ENCODE measurements at places on chromosomes 16 and 17.
A peak's percentile ranks its signal among the peaks of the same experiment; 100 is the strongest.

DNA sequence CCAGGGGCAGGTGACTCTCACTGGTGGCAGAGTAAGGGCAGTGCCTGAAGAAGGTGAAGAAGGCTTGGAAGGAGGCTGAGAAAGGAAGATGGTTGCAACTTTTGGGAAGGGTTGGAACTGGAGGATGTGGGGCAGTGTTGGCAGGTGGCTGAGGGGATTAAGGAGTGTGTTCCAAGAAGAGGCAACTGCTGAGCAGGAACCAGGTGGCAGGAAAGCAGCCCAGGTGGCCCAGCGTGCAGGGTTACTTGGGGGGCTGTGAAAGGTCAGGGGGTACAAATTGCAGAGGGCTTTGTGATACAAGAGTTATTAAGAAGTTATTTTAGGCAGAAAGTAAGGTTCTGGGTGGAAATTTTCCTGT, 28.6 kb downstream of the WSCD1 start:
- no peak for DNase-seq

DNA sequence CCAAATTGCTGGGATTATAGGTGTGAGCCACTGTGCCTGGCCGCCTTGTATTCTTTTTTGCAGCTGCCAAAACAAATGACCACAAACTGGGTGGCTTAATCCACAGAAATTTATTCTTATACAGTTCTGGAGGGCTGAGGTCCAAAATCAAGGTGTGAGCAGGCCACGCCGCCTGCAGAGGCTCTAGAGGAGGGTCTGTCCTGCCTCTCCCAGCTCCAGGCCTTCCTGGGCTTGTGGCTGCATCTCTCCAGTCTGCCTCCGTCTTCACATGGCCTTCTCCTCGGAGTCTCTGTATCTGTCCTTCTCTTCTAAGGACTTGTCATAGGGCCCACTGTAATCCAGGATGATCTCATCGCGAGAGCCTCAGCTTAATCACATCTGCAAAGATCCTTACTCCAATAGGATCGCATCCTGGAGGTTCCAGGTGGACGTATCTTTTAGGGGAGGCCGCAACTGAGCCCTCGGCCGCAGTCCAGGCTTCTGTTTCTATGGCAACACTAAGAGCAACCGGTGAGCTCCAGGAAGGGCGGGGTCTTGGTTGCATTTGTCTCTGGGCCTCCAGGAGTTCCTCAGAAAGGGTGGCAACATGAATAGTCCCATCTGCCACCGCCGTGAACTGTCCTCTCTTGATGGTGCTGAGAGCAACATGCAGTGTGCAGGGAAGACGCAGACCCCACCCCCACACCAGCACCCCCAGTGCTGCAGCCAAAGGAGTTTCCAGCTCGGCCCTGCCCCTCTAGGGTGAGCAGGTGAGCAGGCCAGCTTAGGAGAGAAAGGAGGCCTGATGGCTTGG, 29.5 kb upstream of the CREBBP start:
- DNase-seq: no peak

DNA sequence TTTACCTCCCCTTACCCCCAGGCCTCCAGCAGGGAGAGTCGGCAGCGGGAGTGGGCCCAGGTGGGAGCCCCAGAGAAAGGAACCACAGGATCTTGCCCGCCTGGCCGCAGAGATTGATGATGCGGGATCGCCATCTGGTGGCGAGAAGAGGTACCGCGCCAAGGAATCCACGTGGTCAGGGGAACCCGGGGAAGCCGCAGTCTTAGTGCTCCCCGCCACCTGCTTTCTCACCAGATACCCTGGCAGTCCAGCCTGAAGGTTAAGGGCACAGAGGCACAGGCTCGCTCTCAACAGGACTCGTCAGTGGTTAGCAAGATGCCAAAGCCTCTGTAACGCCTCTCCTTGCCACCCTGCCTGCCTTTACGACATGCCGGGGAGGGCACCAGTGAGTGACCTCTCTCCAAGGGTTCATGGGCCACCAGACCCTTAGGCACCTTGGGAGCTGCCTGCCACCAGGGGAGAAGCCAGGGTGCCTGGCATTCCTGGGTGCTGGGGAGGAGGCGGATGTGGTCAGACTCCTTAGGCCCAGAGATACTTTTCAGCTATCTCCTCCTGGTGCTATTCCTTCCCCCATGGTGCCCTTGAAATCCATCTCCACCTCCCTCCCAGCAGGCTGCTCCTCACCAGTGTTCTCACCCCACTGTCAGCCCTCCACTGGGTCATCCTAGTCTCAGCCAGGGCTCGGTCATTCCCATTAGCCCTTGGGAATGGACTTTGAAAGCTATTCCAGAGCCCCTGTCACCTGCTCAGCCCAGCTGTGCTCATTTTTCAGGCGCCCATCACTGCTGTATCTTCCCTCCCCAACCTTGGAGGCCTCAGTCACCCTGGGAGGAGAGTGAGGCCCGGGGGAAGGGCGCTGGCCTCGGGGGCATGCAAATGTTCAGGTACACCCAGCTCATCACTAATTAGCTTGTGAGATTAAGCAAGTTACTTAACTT, 5.5 kb upstream of the RHBDF2 start:
- peak; percentile 83 for DNase-seq

GRCh38 chr17:81884520-81884919, 6.9 kb downstream of the ALYREF start:
- DNase-seq: no peak

DNA sequence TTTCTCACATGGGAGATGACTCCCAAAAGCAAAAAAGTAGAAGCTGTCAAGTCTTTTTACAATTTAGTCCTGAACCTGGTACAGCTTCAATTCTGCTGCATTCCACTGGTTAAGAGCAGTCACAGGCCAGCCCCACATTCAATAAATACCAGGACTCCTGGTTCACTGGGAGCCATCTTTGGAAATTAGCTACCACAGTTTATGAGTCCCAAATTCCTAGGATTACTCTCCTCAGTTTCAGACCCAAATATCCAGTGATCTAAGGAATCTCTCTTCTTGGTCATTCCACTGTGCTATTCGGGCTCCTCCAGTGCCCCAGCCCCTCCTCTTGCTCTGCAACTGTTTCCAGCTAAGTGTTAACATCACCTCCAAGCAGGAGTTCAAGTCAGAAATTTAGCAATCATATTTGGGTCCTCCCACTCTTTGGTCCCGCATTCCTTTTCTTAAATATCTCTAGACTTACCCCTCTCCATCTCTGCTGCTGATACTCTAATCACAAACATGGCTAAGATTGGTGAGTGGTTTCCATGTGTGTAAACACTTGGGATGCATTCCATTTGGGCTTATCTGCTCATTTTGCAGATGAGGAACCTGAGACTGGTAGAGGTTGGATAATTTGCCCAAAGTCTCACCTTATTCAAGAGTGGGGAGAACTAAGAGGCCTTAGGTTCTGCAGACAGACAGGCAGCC, 9.6 kb upstream of the WIPF2 start:
- DNase-seq: peak; percentile 31

GRCh38 chr16:81216706-81217105, 21.8 kb upstream of the BCO1 start:
- no peak for DNase-seq

- no peak for DNase-seq
Observed at GRCh38 chr17:40452921-40453378, 9.7 kb downstream of the IGFBP4 start.

- DNase-seq: no peak
Observed at GRCh38 chr16:5006348-5007193, 27.2 kb downstream of the NAGPA start.

DNA sequence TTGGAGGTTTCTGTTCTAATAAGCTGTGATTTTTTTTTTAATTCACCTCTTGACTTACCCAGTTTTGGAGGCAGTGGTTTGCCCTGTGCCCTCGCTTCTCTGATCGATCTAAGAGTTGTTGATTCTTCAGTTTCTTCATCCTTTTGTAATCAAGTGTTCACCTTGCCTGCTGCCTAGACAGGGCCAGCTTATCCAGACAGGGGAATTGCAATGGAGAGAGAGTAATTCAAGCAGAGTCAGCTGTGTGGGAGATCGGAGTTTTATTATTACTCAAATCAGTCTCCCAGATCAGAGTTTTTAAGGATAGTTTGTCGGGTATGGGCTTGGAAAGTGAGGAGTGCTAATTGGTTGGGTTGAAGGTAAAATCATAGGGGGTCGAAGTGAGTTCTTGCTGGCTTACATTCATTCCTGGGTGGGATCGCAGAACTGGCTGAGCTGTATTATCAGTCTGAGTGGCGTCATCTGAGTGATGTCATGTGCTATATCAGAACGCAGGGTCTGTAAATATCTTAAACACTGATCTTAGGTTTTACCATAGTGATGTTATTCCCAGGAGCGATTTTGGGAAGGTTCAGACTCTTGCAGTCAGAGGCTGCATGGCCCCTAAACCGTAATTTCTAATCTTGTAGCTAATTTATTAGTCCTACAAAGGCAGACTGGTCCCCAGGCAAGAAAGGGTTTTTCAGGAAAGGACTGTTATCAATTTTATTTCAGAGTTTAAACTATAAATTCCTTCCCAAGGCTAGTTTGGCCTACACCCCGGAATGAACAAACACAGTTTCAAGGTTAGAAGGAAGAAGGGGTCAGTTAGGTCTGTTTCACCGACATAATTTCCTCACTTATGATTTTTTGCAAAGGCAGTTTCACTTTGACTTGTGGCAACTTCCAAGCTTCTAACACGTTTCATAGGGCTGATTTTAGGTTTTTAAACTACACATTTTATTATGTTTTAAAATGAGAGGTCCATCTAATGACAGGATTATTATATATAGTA, 21.5 kb upstream of the KCNJ16 start:
- peak; percentile 24 for DNase-seq

- DNase-seq: no peak
Observed at GRCh38 chr16:84832488-84833143, 12.8 kb downstream of the CRISPLD2 start.

DNA sequence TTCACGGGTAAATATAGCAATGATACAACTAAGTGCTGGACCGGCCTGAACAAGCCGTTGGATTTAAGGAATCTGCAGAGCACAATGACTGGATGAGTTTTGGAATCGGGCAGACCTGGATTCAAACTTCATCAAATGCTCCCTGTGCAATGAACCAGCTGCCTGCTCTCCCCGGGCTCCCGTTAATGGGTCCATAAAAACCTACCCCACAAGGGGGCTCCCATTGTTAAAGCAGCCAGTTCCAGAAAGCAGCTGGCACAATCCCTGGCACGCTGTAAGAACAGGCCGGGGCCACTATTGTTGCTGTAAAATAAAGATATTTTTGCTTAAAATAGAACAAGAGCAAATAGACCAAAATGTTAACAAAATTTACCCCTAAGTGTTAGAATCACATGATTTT, 131.9 kb downstream of the C16orf95 start:
- DNase-seq: no peak

DNA sequence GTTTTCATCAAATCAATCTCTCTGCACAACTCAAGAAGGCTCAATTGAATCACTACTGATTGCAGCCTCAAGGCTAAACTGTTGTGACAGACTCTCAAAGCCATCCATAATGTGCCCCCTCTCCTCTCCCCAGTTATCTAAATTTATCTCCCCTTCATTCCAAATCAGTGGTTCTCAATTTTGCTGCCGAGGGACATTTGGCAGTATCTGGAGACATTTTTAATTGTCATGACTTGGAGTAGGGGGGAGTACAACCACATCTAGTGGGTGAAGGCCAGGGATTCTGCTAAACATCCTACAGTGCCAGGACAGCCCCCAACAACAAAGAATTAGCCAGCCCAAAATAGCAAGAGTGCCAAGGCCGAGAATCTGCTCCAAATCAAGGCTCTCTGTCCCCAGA, 9.1 kb downstream of the USP31 start:
- no peak for DNase-seq

DNA sequence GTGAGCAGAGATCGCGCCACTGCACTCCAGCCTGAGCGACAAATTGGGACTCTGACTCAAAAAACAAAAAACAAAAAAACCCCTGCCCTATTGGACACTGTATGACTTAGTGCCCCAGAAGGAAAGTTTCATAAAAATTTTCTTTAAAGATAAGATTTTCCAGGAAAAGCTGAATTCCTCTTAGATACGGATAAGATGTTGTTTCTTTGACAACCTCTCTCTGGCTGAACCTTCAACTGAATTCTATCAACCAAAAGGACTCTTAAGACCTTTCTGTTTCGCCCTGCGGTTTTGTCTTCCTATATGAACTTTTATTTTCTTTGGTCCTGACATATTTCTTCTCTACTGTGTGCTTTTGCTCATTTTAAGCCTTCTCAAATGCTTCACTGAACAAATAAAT, 35.8 kb downstream of the CPPED1 start:
- peak; percentile 38 for DNase-seq

GRCh38 chr17:49969795-49970389, 902 bp downstream of the DLX4 start:
- no peak for DNase-seq

- DNase-seq: peak; percentile 78
Observed at GRCh38 chr16:81608523-81609209, 164.1 kb downstream of the CMIP start.

GRCh38 chr17:3812771-3813170, 11.8 kb upstream of the ITGAE start:
- no peak for DNase-seq

- DNase-seq: peak; percentile 46
Observed at GRCh38 chr16:71467810-71468209, 5.8 kb upstream of the ZNF23 start.

GRCh38 chr16:31071861-31072260, 2.2 kb downstream of the ZNF668 start:
- no peak for DNase-seq

DNA sequence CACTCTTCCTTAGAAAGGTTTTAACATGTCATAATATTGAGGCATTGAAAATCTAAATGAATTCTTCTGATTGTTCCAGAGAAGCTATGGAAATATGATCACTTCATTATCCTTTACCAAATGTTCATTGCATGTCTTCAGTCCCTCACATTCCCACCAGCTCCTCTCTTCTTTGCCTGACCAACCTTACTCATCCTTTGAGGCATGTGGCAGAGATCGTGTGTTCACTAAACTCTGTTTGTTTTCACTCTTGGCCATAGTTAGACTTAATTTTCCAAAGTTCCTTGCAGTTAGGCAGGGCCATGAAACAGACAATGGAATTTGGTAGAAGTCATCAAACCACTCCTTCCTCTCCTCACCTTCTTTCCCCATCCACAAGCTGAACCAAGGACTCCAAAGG, 266.5 kb upstream of the HSBP1 start:
- no peak for DNase-seq

DNA sequence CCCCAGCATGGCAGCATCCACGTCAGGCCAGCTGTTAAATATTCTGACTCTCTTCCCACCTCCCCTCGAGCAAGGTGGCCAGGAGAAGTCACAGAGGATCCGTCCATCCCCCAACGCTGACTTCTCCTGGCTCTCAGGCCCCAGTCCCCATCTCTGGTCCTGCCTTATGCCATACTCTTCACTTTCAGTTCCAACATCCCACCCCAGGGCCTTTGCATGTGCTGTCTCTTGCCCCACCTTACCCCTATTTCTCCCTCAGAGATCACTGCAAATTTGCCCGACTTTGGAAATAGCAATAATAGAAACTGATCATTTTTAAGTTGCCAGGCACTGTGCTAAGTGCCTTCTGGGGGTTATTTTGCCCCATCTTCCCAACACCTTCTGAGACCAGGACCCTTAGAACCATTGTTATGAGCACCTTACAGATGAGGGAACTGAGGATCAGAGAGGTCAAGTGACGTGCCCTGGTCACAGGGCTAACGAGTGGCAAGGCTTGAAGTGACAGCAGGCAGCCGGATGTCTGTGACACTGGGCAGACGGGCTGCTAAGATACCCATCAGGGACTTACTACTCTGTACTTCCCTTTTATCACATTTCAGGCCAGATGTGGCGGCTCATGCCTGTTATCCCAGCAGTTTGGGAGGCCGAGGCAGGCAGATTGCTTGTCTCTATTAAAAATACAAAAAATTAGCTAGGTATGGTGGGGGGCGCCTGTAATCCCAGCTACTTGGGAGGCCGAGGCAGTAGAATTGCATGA, 17.7 kb downstream of the HID1 start:
- DNase-seq: no peak

- no peak for DNase-seq
Observed at GRCh38 chr16:88809068-88809675, 2.6 kb downstream of the APRT start.

All from cardiac muscle cell (in vitro differentiated cells and primary cell).